ENCODE measurements at places on chromosomes 5 and 9.
A peak's percentile ranks its signal among the peaks of the same experiment; 100 is the strongest.

- DNase-seq = no peak
These were observed at the start of gene PCA3 for GRCh38 chr9:76764138-76764537. Gene PCA3 (plus strand): TSS chr9:76764438.

GRCh38 chr9:107175041-107175440 is 108.0 kb upstream of the RAD23B start:
- DNase-seq = no peak

- no peak for DNase-seq
These were observed 67.7 kb downstream of the SPTLC1 start for GRCh38 chr9:92047500-92047899.

GRCh38 chr5:74916831-74917710 is 50.9 kb upstream of the FAM169A start:
- DNase-seq = no peak

GRCh38 chr5:14204785-14205321 is 61.7 kb downstream of the TRIO start:
- DNase-seq = no peak

DNA sequence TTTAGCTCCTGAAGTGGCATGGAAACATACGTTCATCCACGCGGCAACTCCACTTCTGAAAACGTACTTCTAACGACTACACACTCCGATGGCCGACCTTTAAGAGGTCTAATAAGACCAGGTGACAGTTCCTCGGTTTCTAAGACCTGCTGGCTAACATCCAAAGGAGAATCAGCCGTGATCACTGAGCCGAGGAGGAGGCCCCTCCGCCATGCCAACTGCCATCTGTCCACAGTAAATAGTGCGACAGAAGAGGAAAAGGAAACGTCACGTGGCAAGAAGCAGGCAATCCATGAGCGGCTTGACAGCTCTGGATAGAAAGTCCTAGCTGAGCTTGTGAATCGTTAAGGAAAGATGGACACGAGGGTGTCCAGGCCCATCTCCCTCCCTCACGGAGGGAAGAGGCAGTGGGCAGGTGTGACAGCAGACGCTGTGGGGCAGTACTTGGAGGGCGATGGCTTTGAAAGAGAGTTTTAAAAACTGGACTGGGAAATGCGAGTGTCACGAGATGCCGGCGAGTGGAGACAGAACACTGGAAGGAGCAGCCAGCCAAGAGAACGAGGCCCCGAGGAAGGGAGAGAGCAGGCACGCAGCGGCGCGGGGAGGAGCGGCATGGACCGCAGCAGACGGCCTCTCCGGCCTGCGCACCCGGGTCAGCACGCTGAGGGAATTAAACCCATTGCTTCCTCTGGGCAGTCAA is 66.7 kb upstream of the TBC1D9B start:
- DNase-seq = no peak

DNA sequence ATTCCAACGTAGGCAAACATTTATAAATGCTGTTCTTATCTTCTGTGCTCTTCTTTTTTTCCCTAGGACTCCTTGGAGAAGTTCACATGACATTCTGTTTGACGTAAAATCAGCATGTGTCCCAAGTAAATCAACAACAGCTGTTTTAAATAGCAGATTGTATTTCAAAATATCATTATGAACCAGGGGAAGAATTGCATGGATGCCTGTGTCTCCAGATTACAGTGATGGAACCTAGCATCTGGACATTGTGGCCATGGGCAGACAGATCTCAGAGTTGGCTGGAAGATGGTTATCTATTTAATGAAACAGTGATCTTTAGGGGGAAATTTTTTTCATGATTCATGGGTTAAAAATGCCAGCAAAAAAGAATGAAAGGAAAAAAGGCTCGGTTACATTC is 222.0 kb downstream of the MAN2A1 start:
- no peak for DNase-seq

DNA sequence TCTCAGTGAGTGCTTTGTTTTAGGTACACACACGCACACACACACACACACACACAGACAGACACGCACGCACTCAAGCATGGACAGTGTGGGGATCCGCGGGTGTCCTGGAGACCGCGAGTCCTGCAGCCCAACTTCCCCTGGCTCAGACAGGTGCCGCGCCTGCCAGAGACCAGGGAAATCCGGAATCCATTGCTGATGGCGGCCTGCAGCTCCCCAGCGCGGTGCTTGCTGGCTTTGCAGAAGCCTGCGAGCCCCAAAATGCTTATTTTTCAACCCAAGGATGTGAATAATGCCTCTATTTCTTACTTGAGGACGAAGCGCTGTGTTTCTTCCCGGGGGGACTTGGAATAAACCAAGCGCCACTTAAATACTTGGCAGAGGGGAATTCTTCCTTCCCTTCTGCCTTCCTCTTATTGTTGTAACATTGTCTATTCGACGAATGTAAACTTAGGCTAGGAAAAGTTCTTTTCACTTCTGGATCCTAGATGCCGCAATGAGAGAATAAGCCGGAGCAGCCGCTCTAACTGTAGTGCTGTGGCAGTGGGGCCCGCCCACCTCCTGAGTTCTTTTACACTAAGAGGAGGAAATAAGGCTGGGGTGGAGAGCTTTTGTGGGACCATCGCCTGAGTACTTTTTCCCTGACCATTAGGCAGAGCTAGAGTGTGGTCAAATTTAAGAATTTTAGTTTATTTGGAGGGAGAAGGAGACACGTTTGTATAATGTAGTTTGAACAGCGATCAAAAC is 802 bp downstream of the ITGA2 start:
- peak; percentile 9 for DNase-seq

- DNase-seq = no peak
These were observed 139.8 kb upstream of the SLC30A5 start for GRCh38 chr5:68953875-68954617.

DNA sequence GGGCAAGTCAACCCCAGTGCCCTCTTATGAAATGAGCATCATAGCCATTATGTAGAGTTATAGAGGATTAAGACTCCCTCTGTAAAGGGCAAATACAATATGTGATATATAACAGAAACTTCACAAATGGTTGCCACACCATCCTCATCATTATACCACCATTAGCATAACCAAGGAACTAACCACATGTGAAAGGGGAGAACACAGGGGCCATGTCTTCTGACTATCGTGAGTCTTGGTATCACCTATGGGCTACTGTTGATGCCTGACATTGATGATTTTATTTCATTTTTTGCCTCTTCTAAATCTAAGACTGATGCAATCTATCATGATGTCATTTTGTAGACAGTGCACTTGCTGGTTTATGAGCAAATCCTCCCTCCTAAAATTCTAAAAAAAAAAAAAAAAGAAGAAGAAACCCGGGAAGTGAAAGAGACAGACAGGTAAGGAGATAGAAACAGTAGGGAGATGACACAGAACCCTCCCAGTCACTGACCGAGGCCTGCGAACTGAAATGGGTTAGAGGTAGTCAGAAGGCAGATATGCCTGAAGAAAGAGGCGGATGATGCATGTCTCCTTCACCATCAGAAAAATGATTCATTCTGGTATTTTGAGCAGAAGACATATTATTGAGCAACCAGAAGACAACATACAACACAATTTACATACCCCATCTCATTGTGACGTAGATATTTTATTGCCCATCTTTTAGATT is 266.0 kb downstream of the DMAC1 start:
- no peak for DNase-seq

- no peak for DNase-seq
These were observed 60.5 kb downstream of the SIL1 start for GRCh38 chr5:139137697-139138096.

DNA sequence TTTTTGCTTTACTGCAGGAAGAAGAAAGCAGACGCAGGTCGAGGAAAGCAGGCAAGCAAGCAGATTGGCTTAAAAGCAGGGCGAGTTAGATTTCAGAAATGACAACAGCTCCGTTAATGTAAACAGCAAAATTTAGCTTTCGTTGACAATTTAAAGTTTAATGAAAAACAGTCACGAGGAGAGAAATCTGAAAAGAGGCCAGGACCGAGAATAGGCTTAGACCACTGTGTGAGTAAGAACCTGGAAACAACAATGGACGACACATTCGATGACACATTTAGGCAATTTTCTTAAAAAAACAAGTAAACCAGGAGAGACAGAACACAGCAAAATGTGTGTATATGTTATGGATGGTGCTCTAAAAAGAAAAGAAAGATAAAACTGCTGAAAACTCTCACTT is 155.3 kb downstream of the ISOC1 start:
- DNase-seq = no peak

GRCh38 chr5:111627862-111628261 is 115.5 kb upstream of the STARD4 start:
- no peak for DNase-seq

DNA sequence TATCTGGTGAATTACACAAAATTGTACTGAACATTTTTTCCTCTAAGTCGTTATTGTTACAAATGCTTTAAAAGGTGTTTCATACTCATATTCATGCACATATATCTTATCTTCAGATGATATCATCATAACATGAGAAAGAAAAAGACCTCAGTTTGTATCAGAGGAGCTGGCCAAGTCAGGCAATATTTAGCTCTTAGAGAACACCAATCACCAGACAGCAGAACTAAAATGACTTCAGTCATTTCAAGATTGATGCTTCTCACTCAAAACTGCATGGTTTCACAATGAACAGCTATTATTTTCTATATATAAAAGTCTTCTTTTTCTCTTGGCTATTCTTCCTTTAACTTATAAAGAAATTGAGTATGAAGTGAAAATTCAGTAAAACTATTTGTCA is 44.6 kb downstream of the TSSK1B start:
- DNase-seq = no peak

DNA sequence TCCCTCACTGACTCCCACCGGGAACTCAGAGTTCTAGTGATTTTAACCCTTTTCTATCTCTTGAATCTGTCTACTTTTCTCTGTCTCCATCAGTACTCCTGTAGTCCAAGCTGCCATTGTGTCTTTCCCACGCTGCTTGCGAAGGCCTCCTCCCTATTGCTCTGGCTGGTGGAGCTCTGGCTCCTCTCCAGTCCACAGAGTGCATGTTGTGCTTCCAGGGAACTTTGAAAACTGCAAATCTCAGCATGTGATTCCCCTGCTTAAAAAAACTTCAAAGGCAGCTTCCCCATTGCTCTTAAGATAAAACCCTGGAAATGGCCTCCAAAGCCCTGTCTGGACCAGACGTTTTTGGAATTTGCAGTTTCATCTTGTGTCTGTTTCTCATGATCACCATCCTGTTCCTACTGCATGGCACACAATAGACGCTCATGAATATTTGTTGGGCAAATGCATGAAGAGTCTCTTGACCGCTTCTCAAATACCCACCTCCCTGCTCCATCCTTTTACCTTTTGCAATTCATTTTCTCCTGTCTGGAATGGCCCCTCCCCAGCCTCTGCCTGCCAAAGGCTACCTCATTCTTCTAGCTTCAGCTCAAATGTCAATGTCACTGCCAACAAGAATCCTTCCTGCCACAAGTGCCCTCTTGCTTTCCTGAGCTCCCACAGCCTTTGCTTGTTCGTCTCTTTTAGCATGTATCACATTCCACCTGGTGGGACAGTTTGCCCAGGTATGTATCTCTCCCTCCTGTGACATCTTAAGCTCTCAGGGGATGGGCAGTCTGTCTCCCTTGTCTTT is 293.2 kb downstream of the ARHGAP26 start:
- no peak for DNase-seq

GRCh38 chr9:85163415-85163814 is 493.9 kb downstream of the NTRK2 start:
- DNase-seq = no peak

GRCh38 chr9:91589101-91589553 is 165.5 kb upstream of the NFIL3 start:
- no peak for DNase-seq

DNA sequence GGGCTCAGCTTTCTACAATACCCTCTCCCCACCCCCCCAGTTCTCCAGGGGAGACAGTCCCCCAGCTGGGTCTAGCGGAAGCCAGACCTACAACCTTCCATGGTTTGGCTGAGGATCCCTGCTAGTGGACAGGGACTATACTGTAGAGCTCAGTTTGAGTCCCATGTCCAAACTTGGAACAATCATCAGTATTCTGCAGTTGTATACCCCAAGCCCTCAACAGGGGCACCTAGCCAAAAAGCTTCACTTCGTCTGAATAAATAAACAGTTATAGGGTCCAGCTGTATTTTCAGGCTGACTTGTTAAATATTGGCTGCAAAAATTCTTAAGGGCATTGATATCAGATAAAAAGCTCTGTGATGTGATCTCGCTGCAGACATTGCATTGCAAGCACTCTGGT is 15.4 kb upstream of the C9 start:
- DNase-seq = no peak

- no peak for DNase-seq
These were observed 199.9 kb downstream of the AGTPBP1 start for GRCh38 chr9:85541876-85542275.

GRCh38 chr5:155746367-155747038 is 580.5 kb upstream of the SGCD start:
- DNase-seq = no peak

- no peak for DNase-seq
These were observed 82.3 kb downstream of the ANXA1 start for GRCh38 chr9:73234008-73234360.

DNA sequence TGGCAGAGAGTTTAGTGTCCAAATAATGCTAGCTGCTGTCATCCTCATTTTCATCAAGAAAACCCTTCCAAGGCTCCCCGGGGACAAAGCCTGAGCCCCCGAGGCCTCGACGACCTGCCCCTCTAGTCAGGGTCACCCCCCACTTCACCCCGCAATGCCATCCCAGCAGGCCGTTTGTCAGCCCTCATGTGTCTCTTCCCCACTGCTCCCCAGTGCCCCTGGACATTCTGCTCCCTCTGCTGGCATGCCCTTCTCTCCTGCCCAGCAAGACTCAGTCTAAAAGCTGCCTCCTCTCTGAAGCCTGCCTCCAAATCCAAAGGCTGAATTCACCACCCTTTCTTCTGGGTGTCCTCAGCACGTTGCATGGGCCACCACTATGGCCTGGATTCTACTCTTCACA is 59.3 kb downstream of the PAX5 start:
- DNase-seq = no peak

GRCh38 chr5:172870291-172870714 is 36.3 kb downstream of the ERGIC1 start:
- DNase-seq = no peak

DNA sequence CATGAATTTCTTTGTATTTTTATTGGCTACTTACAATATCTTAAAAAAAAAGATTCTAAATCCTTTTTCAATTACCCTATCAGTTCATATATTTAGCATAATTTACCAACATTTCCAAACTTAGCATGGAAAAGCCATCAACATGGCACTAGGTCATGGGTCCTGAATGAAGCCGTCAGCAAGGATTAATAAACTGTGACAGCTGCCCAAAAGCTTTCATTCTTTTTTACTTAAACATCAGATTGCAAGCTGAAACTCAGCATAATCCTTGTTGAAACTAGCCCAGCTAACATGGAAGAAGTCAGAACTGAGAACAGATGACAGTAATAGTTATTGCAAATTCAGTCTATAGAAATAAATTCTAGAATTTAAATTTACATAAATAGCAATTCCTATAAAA is 209.8 kb downstream of the ADAMTS6 start:
- no peak for DNase-seq
